Epithelial cell of umbilical artery (primary cell): ENCODE measurements at places on chromosomes 4 and X. TPM values are rescaled to one million over a fixed set of nuclear protein-coding genes. Genes with fewer than 3 reads are reported as not detected.

Gene GDPD2
- total RNA-seq, result not detected in 2 replicates

Gene MAGEA4
- not detected in 2 replicates for total RNA-seq

Gene VCX
- not detected in 2 replicates for total RNA-seq

Gene SORBS2
- 30.4 and 37.4 TPM in 2 replicates for total RNA-seq

Gene RIBC1
- 0.30 and 0.32 TPM in 2 replicates for total RNA-seq

Gene COX7B2
- not detected in 2 replicates for total RNA-seq

Gene SLITRK4
- total RNA-seq, result 10.0 and 36.1 TPM in 2 replicates

Gene RNF212
- total RNA-seq, result 0.32 and 0.91 TPM in 2 replicates
